ENCODE measurements at places on chromosomes 12 and 14.

DNA sequence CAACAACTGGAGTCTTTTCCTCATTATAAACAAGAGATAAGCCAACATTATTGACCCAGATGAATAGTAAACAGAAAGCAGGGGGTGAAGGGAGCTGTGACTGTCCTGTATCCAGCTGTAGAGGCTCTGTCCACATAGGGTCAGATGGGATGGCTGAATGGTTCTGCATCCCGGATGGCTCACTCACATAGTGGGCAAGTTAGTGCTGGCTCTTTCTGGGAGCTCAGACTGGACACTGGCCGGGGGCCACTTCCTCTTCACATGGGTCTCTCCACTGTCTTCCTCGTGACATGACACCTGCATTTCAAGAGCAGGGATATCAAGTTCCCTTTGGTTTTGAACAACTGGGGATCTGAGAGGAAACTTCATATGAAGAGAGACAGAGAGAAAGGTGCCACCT lies 969.6 kb upstream of the TMEM132C start:
- DNase-seq = no peak

- no peak for DNase-seq
Observed at GRCh38 chr12:28349196-28349595, 158.9 kb downstream of the CCDC91 start.

DNA sequence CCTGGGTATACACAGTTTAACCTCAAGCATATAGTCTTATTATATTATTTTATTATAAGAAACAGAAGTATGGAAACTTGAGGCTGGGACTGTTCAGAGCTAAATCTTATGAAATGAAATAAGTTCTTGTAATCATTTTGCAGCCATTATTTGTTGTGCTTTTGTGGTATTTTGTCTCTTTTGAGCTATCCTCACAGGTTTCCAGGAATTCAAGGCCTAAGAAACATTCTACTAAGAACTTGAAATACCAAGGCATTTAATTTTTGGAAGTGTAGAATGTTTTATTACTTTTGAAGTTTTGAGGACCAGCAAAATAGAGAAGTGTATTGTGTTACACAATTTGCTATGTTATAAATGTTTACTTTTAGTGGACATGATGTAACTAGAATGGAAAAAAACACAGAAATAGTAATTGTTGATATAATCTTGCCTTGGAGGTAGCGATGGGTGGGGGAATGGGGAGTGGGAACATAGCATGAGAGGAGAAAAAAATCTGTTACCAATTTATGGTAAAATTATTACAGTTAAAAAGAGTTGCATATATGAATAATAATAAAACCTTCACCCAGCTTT lies 81.7 kb downstream of the CRADD start:
- DNase-seq = no peak

GRCh38 chr12:11839091-11839641 lies 189.7 kb downstream of the ETV6 start:
- DNase-seq = no peak

- DNase-seq = no peak
Observed at GRCh38 chr12:109878247-109878625, 2.1 kb downstream of the GLTP start.

GRCh38 chr12:62860020-62860419 lies 74.9 kb downstream of the PPM1H start:
- no peak for DNase-seq

DNA sequence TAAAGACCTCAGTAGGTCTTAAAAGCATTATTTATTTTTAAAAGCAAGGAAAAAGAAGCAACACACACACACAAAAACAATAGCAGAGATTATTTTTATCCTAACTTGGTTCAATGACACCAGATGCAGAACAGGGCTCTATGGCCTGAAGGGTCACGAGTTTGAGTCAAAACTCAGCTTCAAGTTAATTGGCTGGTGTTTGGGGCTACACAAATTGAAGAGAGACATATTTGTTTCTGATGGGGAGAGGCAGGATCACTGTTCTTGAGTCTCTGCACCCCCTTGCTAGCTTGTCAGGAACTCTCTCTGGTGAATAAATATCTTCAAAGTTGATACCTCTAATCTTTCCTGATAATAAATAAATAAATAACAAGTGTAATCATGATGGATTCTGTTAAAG lies 466.1 kb downstream of the PRKD1 start:
- no peak for DNase-seq

DNA sequence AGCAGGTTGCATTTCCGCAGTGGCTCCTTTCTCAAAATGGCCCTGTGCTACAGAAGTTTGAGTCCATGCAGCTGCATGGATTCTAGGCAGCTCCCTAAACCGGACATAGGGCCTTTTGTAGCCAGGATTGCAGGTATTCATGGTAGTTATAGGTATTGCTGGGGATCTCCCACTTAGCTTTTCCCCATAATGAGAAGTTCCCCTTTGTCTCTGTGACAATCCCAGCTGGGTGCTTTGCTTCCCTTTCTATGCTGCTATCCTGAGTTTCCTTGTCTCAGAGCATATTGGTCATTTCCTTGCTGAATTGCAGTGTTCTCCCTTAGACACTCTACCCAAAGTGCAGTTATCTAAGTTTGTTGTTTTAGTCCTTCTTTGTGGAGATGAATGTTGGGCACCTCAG lies 120.9 kb upstream of the MIS18BP1 start:
- no peak for DNase-seq

DNA sequence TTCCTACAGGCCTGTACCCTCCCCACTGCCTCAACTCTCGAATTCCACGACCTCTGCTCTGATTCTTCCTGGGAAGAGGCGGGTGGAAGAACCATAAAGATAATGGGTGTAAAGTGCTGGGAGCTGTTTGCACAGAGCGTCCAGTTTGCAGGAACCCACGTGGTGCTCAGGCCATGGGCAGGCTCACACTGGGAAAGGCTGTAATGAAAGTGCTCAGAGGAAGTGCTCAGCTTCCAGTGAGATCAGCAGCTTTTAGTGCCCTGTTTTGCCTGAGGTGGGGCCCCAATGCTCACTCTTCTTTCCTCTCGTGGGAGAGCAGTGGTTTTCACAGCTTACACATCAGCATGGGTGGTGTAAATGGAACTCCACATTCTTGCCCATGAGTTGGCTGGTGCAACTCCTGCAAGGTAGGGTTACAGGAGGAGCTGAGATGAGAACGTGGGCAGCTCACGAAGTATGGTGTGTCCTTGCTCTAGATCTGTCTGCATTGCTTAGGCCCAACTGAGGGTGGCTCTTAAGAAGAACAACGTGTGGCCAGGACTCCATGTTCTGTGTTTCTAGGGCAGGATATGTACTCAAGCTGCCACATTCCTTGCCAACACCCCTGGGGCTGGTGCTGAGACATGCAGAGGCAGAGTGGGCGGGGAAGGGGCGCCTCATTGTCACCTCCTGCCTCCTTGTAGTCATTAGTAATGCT lies 2.9 kb downstream of the TMEM63C start:
- DNase-seq = no peak

DNA sequence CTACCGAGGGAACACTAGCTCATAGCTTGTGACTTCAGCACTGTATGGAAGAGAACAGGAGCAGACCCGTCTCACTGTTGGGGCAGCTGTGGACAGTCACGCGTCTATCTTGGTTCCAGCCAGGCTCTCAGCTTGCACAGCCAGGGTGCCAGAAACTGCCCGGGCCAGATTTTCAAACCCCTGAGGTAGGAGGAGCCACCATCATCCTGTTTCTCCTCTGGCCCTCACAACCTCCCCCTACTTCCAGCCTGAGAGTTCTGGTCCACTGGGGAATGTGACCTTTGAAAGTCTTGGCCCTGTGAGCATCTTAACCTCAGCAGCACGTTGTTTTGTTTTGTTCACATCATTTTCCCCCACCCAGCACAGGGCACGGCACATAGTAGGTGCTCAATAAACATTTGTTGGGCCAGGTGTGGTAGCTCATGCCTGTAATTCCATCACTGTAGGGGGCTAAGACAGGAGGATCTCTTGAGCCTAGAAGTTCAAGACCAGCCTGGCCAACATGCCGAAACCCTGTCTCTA lies 50.4 kb downstream of the PSMA6 start:
- no peak for DNase-seq

DNA sequence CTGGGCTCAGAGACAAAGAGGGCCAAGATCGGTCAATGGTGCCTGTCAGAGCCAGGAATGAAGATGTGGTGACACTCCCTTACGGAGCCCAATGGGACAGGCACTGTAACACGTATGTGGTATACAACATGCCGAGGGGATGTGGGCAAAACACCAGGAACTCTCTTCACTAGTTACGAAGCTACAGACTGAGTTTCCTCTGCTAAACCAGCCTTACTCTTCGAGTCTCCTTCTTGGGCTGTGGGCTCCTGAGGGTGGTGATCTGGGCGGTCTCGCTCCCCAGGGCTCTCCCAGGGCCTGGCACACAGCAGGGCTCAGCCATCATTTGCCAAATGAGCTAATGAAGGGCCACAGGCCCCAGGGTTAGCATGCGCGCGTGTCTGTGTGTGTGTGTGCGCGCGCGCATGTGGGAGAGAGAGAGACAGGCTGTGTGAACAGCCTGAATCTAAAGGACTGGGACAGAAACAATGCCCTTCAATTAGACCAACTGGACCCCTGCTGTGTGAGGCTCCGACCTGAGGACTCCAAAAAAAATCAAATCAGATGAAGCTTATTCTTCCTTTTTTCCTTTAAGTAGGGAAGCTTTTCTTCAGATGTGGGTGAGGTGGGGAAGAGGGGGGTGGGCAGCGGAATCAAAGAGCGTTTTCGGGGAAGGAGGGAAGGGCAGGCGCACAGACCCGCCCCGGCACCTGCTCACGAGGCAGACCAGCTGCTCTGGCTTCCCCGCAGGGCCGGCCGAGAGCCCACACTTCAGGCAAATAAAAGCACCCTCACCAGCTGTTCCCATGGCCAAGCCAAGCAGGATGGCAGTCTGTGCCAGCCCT lies 42.5 kb downstream of the CCDC88C start:
- DNase-seq = no peak

- no peak for DNase-seq
Observed at GRCh38 chr12:71448150-71448581, 8.6 kb downstream of the LGR5 start.

- peak; percentile 16 for DNase-seq
Observed at GRCh38 chr12:99059824-99060511, 414.9 kb downstream of the APAF1 start.

DNA sequence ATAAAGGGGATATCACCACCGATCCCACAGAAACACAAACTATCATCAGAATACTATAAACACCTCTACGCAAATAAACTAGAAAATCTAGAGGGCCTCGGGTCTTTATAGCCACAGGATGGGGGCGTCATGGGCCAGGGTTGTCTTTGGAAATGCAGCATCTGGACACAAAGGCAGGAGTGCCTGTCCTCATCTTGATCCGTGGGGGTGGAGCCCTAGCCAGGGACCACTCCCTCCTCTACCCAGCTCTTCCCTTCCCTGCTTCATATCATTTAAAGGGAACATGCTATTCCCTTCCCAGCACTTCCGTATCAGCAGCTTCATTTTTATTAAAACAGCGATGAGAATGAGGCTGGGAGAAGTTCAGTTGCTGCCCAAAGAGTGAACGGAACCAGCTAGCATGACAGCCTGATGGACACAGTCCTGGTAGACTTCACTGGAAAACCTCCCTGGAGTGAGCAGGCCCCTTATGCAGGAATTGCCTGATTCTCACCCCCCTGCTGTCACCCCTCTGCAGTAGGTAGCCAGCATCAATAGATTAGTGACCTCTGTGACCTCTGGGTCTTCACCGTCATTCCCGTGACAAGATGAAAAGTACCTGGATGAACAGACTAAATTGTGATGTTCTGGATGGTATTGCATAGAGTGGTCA lies 251.4 kb upstream of the RGS6 start:
- DNase-seq = no peak

- DNase-seq = no peak
Observed at GRCh38 chr14:33999771-34000291, 49.0 kb upstream of the EGLN3 start.

DNA sequence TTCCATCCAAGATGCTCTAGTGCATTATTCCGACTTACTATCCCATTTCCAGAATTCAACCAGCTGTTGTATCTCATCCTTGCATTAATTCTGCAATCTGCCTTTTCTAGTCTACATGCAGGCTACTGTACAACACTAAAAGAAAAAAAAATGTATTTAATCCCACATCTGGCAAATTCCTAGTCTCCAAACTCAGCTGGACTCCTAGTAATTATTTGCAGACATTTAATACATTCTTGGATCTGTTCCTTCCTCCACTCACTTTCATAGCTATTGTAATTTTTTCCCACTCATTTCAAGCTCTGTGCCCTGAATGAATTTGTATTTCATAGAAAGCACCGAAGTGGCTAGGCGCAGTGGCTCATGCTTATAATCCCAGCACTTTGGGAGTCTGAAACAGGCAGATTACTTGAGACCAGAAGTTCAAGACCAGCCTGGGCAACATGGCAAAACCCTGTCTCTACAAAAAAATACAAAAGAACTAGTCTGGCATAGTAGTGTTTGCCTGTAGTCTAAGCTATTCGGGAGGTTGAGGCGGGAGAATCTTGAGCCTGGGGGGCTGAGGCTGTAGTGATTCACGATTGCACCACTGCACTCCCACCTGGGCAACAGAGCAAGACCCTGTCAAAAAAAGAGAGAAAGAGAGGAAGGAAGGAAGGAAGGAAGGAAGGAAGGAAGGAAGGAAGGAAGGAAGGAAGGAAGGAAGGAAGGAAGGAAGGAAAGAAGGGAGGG lies 39.5 kb upstream of the YAF2 start:
- no peak for DNase-seq

- DNase-seq = no peak
Observed at GRCh38 chr14:71712478-71712877, 219.8 kb upstream of the RGS6 start.

DNA sequence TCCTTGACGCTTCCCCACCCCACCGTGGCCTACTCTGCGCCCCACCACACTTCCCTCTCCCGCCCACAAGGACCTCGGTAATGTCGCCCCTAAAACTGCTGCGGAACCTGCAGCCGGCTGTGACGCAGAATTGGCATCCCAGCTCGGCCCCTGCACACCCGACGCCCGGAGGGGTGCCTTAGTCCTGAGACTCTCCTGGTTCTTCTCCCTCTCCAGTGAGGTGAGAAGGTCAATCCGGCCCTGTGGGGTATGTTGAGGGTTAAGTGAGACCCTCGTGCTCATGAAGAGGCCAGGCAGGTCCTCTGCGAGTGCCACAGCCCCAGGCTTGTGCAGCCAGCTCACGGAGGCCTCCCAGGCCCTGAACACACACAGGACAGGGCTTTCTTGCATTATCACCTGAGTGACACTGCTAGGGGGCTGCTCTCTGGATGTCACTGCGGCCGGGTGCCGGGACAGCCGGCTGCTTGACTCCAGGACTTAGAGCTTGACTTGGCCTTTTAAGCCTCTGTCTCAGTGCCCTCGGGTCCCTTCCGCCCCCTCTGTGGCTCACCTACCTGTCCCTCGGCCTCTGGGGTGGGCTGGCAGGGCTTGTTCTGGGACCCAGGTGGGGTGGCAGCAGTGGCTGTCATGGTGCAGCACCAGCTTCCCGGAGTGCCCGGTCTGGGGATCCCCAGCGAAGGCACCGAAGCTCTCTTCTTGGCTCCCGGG lies 106.9 kb upstream of the C14orf180 start:
- DNase-seq = no peak

Measured in HS-5 (cell line).